ENCODE measurements at places on chromosomes 2 and 18. TPM values are rescaled to one million over a fixed set of nuclear protein-coding genes. Genes with fewer than 3 reads are reported as not detected.

CABYR gene
- 10.4 TPM for total RNA-seq

RESP18 gene
- not detected for total RNA-seq

SPEG gene
- total RNA-seq, result 7.9 TPM

C2orf72 gene
- total RNA-seq, result 7.9 TPM

VSNL1 gene
- not detected for total RNA-seq

DPP10 gene
- not detected for total RNA-seq

FEV gene
- not detected for total RNA-seq

MYOM1 gene
- total RNA-seq, result 0.05 TPM

CYTIP gene
- total RNA-seq, result not detected
